ENCODE measurements at places on chromosomes 5 and 9. TPM values are rescaled to one million over a fixed set of nuclear protein-coding genes. Genes with fewer than 3 reads are reported as not detected.

- no peak for DNase-seq
Observed at GRCh38 chr9:114007991-114008666, 70.0 kb downstream of the AMBP start.

DNA sequence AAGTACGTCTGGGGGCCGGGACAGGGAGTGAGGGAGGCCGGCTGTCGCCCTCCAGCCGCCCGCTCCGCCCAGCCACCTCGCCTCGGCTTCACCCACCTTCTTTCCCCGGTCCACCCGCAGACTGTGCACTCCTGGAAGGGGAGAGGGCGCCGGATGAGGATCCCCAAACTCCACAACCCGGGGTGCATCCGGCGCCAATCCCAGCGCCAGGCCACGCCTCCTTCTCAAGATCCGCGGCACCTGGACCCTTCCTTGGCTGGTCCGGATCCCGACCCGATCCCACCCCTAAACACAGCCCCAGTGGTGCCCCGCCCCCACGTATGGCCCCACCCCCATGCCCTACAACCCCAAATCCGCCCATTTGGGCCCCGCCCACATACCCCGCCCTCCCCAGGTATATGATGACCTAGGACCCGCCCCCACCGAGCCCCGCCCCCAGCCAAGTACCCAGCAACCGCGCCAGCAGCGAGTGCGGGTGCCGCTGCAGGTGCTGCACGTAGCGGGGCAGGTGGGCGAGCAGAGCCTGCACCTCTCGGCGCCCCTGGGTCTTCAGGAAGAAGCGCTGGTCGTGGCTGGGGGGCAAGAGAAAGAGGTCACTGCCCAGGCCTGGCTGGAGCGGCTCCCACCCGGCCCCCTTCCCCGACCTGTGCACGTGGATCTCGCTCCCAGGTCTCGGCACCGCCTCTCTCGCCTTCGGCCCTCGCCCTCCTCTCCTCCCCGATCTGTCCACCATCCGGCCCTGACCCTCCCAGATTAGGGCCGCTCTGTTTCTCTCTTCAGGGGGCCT, 3.2 kb downstream of the PIP5KL1 start:
- no peak for DNase-seq

Gene SLC6A3
- total RNA-seq: not detected

DNA sequence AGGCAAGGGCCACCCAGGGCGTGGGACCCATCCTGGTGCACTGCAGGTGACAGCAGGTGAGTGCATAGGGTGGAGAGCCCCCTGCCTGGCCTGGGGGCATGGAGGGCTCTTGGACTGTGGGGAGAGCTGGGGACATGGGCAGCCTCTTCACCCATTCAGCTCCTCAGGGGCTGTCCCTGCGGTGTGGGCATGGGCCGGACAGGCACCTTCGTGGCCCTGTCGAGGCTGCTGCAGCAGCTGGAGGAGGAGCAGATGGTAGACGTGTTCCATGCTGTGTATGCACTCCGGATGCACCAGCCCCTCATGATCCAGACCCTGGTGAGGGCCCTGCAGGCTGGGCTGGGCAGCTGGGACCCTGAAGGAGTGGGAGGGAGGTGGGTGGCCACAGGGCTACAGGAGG, 20.4 kb upstream of the SPTLC1 start:
- no peak for DNase-seq

- DNase-seq: peak; percentile 25
Observed at GRCh38 chr9:5688109-5688508, 59.2 kb downstream of the RIC1 start.

Gene DDX4
- total RNA-seq: not detected

DNA sequence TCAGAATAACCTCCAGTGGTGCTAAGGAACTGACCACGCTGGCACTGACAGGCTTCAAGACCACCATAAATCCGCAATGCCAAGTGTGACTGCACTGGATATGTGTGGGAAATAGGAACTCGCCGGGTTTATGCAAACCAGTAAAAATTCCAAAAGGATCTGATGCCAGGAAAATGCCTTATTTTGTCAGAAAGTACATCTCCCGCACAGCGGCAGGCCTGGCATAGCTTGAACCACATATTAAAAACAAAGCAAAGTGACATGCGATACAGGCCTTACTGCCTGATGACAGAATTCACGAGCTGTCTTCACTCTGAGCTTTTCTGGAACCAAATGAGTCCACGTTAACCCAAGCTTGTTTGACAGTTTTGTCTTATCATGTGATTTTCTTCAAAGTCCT, 139.6 kb downstream of the GLIS3 start:
- DNase-seq: no peak

DNA sequence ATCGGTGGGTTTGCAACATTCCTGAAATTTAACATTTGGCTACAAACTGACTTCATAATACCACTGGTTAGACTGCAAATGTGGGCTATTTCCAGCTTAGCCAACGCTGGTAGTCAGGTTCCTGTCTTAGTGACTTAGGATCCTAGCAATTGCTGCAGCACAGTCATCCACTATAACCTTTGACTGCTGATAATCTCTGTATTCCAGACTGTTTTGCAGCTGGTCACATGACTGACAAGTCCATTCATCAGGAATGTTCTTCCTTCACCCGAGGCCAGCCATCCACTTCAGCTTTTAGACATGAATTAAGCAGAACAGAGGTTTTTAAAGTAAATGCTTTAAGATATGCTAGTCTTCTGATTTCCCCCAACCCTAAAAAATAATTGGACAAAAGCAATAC, 425.9 kb upstream of the MPDZ start:
- peak; percentile 84 for DNase-seq

Gene SPINK7
- total RNA-seq: not detected

Gene IFNA13
- total RNA-seq: not detected

- DNase-seq: peak; percentile 52
Observed at GRCh38 chr9:18675332-18675731, 201.4 kb downstream of the ADAMTSL1 start.

DNA sequence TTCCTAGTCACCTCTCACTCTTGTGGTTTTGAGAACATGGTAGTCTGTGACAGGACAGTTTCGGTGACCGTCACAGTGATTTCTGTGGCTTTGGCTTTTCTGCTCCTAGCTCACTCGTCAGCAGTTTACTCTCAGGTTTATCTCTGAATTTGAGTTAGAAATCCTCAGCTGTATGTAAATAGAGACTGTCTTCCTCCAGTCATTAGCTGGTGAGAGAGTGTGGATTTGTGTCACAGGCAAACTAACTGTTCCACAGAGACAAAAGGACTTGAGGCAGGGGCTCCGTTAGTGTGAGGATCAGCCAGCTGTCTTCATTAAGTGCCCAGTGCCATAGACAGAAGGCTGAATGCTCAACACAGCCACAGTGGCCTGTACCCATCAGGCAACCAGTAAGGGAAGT, 131.4 kb downstream of the CD180 start:
- no peak for DNase-seq

DNA sequence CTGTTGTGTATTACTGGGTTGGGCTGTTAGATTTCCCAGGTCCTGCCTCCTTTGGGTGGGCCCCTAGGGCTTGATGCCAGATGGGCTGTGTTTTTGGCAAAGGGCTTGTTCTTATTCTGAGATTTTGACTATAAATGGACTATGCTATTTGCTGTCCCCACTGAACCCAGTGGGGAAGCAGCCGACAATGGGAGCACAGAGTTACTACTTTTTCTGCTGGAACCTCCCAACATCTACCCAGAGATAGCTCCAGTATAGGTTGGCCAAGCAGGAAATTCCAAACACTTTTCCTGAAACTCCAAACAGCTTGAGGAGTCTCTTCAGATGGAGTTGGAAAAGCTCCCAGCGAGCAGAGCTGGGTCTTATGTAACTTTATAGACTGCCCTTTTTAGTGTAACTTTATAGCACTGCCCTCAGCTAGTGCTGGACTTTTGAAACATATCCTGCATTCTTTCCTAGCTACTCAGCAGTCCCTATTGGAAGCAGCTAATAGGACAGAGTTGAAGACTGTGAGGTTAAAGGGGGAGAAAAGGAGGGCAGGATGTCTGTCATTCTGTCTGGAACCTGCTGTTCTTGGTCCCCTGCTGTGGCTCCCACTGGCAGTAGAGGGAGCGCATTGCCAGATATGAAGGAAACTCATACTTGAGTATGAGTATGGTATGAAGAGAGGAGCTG, 21.0 kb downstream of the RUSC2 start:
- peak; percentile 100 for DNase-seq

- no peak for DNase-seq
Observed at GRCh38 chr9:133522073-133522910, 2.5 kb downstream of the MYMK start.

GRCh38 chr9:36742264-36742663, 169.6 kb downstream of the MELK start:
- DNase-seq: no peak

DNA sequence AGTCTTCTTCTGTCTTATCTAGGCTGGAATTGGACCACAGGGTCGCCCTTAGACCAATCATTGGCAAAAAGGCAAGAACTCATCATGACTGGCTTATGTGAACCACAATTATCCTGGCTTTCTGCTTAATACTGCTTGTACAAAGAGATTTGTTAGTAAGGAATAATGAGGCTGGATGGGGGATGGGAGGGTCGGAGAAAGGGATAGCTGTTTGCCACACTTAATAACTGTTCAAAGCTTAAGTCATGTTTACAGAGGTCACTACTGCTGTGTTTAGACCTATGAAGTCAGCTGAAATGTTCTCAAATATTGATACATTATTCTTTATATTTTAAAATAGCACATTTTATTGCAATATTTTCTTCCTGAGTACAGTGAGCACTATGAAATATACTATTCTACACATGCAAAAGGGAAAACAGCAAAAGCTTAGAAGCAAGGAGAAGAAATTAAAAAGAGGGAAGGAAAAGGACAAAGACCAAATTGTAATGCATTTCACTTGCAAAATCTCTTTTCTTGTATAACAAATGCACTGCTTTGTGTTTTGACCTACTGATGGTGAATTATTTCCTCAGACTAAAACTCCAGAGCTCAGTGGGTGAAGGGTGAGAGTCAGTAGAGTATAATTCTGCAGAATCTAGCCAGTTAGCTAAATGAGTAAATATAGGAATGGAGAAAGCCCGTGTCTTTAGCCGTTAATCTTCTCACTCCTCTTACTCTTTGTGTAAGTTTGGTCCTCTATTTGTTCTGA, 404.9 kb upstream of the ZNF608 start:
- no peak for DNase-seq

Gene MLANA
- total RNA-seq: not detected

- no peak for DNase-seq
Observed at GRCh38 chr9:70816891-70817290, 304.5 kb downstream of the TRPM3 start.

- peak; percentile 29 for DNase-seq
Observed at GRCh38 chr9:111068383-111068730, 30.1 kb upstream of the LPAR1 start.

DNA sequence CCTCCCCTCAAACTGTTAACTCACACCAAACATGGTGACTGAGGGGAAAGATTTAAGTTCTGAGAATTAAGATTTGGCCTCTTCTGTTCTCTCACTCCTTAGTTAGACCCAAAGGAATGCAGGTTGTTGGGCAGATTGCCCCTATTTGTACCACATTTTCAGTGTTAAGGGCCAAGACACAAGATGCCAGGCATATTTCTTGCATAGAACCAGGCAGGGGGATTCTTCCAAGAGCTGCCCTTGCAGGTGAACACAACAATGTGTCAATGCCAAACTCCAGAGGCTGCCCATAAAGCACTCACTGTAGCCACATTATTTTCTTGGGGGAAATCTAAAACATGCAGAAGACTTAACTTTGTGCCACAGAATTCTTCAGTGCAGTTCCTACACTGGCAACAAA, 14.7 kb downstream of the MPDZ start:
- DNase-seq: peak; percentile 62

DNA sequence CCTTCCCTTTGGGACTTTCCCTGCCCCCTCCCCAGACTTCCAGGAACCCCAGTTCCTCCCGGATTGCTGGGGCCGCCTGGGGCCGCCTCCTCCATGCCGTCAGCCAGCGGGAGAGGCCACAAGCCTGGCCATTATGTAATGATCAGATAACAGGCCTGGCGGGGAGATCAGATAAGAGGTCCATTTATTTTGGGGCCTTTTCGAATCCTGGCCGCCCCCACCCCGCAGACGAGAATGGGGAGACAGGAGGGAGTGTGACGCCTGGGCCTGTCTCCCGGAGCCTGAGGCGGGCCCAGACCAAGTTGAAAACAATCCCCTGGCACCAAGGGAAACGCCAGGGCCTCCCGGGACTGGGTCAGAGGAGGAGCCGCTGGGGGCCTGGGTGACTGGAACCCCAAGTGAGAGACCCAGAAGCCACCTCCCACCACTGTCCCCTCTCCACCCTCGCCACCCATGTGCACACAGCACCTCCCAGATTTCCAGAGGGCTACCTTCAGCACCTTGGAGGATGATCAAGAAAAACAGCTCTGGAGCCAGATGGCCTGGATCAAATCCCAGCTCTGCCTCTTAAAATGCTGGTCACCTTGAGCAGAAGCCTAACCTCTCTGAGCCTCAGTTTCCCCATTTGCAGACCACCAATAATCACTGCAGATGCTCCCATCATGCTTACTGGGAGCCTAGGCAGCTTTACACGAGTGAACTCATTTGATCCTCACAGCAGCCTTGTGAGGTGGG, 7.8 kb downstream of the ENG start:
- peak; percentile 77 for DNase-seq

DNA sequence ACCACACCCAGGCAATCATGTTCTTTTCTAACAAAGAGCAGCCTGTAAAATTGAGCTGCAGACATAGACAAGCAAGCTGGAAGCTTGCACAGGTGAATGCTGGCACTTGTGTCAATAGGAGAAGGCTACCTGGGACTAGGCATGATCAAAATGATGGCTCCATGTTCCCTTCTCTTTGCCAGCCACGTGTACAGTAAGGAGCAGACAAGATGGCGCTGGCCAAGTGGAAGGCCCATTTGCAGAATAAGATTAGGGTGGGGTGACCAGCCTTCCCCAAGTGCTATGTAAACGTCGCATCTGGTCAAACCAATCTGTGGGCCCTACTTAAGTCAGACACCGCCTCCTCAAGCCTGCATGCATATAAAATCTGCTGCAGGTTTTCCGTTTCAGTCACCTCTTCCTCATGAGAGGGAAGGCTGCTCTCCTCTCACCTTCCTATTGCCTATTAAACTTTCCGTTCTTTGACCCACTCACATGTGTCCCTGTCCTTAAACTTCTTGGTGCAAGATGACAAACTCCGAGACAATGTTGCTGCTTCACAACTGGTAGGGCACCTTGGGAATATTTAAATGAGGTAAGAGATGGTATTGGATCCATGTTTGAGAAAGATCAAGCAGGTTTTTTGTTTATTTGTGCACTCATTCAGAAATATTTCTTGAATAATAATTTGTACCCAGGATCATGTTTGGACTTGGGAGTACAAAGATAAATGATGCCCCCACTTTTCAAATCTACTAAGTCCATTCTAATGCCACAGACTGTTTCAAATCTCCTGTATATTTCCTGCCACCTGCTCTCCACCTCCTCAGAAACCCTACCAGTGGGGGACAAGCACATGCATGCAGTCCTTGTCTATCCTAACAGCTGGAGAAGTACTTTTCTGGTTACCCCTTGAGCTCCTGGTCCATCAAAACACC, 30.7 kb upstream of the TGFBR1 start:
- DNase-seq: no peak

Gene WDR55
- 21.9 TPM for total RNA-seq

GRCh38 chr5:53071298-53071697, 38.3 kb downstream of the MOCS2 start:
- DNase-seq: no peak

GRCh38 chr5:138450971-138451370, 12.1 kb downstream of the REEP2 start:
- no peak for DNase-seq

- DNase-seq: peak; percentile 96
Observed at GRCh38 chr5:125890511-125890931, 532.7 kb upstream of the GRAMD2B start.

Measured in fibroblast of the aortic adventitia (primary cell).